Omental fat pad (tissue), 4 donors: ENCODE measurements at places on chromosomes 7 and 10. TPM values are rescaled to one million over a fixed set of nuclear protein-coding genes. Genes with fewer than 3 reads are reported as not detected.

The TRIM73 gene
- 1.6 TPM for total RNA-seq

The SLC13A1 gene
- not detected for total RNA-seq

The TRIM50 gene
- not detected for total RNA-seq

The UCN3 gene
- not detected for total RNA-seq

The NPS gene
- total RNA-seq = not detected

The CRTAC1 gene
- total RNA-seq = 0.48 TPM

The C10orf53 gene
- total RNA-seq = not detected

The COPS6 gene
- total RNA-seq = 41.6 TPM

The CPXM2 gene
- 14.7 TPM for total RNA-seq
